ENCODE measurements at places on chromosomes 3 and 15. TPM values are rescaled to one million over a fixed set of nuclear protein-coding genes. Genes with fewer than 3 reads are reported as not detected.

NTRK3 gene
- 10.3 TPM for total RNA-seq

C2CD4A gene
- total RNA-seq: 0.04 TPM

ANKUB1 gene
- total RNA-seq: not detected

HGD gene
- 0.18 TPM for total RNA-seq

SLC51B gene
- not detected for total RNA-seq

ITGA11 gene
- not detected for total RNA-seq

LSM3 gene
- 26.9 TPM for total RNA-seq

RLBP1 gene
- not detected for total RNA-seq

ERICH6 gene
- not detected for total RNA-seq

FAM98B gene
- total RNA-seq: 22.4 TPM

GOLGA8T gene
- total RNA-seq: not detected

RTP4 gene
- not detected for total RNA-seq
